ENCODE measurements at places on chromosomes 12 and 14. TPM values are rescaled to one million over a fixed set of nuclear protein-coding genes. Genes with fewer than 3 reads are reported as not detected.

- no peak for DNase-seq
Observed at GRCh38 chr12:13097491-13098011, 5.9 kb downstream of the GSG1 start.

DNA sequence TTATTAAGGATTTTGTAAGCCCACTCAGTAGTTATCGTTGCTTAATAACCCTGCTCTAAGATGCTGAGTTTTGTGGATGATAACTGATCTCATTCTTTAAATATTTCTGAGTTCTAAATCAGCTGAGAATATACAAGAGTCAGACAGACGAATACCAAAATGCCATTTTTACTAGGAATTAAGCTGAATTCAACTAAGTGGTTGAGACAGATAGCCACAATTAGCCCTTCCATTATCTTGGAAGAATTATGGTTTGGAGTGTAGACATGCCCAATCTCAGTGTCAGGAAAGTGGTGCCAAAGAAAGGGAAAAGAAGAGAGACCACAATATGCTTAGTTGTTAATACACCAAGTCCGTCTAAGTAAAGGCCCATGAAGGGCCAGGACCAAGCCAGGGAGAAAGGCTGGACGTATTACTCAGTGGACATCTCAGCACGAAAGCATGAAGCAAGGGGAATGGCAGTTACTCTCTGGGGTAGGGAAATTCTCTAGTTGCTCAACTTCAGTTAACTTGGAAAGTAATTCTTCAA lies 58.6 kb downstream of the KCNA5 start:
- no peak for DNase-seq

Gene RIPK3
- 3.5 TPM for total RNA-seq

- no peak for DNase-seq
Observed at GRCh38 chr12:1474041-1474573, 120.3 kb downstream of the FBXL14 start.

Gene SLC15A4
- total RNA-seq = 15.8 TPM

Gene FOXN4
- total RNA-seq = not detected

DNA sequence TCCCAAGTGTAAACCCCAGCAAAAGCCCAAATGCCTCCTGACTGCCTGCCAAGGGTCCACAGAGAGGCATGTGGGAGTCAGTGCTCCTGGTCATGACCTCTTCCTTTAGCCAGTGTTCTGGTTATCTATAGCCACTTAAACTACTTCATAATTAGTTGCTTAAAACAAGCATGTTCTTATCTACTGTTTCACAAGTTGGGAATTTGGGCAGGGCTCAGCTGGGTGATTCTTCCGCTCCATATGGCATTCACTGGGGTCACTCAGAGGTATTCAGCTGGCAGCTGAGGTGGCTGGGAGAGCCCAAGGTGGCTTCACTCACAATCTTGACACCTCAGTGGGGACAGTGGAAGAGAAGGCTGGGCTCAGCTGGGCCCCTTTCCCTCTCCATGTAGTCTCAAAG lies 184.0 kb upstream of the RGS6 start:
- DNase-seq = no peak

DNA sequence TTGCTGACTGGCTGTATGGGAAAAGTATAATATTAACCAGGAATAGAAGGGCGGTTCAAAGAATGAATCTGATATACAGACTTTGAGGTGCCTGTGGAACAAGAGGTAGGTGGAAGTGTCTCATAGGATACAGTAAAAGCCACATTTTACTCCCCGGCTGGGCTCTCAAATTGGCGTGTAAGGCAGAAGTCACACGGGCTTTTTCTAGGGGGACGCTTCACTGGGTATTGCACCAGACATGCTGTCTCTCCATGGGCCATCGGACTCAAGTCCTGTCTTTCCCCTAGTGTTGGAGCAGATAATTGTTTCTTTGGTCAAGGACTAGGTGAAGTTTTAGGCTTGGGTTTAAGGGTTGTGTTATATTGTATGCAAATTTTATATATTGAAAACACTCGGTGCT lies 9.1 kb downstream of the TMCC3 start:
- no peak for DNase-seq

Gene OR6C1
- total RNA-seq = not detected

Gene DEGS2
- total RNA-seq = not detected

GRCh38 chr14:61811882-61812346 lies 49.7 kb downstream of the SNAPC1 start:
- DNase-seq = no peak

GRCh38 chr12:59597385-59597781 lies 1.6 kb downstream of the SLC16A7 start:
- no peak for DNase-seq

DNA sequence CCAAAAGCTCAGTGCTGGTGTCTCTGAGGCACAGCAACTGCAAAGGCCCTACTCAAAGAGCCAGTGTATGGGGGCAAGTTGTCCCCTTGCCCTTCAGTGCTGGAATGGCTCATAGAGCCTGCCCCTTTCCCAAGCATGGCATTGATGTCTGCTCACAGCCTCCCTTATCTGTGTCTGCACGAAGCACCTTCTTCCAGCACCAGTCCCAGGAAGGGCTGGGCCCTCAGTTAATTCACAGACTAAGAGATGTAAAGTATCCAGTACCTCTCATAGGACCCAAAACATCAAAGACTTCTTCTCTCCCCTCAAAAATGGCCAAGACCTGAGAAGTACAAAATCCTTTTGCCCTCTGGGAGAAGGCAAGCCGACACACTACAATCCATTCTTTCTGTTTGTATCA lies 1.6 kb upstream of the CMAS start:
- no peak for DNase-seq

Gene NXPH4
- 20.0 TPM for total RNA-seq

DNA sequence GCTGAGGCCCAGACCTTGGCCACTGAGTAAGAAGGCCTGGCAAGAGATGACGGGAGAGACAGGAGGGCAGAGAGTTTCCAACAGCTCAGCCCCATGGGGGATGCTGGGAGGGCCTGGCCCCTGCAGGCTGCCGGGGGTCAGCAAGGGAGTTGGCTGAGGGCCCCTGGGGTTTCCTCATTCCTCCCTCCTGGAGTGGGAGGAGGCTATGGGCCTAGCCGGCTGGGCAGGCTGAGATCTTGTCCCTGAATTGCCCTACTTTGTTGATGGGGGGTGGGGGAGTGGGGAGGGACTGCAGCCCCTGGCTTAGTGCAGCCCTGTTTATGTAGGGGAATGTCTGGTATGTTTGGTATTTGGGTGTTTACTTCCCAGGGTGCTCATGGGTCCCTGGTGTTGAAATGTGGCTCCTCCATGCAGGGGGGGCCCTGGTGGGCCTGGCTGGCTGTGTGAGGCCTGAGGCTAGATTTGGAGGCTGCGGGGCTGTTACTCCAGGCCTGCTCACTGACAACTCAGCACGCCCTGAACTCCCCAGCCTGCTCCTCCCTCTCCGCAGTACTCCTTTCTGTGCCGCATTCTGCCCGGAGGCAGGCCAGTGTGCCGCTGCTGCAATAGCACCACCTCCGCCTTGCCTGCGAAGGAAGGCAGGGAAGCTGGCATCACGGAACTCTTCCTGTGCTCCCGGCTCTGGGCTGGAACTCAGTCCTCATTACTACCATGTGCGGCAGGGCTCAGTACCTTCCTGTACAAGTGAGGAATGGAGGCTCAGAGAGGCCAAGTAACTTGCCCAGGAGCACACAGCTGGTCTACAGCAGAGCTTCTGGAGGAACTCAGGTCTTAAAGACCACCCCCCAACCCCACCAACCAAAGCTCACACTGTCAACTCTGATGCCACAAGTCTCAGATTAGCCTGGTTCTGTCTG lies 25.3 kb downstream of the JDP2 start:
- DNase-seq = no peak

DNA sequence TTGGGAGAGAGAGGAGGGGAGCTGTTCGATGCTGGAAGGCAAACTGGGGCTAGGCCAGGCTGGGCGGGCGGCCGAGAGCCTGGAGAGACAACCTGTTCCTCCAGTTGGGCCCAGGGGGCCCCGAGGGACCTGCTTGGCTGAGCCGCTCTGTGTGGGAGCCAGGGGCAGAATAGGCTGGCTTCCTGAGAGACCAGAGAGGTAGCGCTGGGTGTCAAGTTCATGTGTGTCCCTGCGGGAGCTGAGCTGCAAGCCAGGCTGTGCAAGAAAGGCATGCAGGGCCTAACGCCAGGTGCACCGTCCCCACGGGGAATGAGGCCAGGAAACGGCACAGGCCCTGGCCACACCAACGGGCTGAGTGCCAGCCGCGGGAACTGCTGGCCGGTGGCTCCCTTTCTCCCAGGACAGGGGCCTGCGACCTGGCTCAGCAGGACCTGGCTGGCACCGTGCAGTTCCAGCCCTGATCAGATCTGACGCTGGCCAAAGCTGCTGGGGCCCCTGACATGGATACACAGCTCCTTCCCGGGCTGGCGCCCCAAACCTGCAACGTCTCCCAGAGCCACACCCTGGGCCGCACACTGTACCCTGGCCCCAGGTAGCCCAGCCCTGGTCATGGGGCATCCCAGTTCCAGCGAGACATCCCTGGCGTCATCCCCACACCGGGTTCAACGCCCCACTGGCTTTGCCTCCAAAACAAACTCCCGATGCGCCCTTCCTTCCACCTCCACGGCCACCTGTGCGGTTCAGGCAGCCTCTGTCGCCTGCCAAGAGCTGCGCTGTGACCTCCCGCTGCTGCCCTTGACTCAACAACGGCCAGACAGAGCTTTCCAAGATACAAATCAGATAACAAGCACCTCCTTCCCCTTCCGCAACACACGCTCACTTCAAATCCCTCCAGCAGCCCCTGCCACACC lies 65.0 kb downstream of the RFLNA start:
- peak; percentile 86 for DNase-seq

Gene FAM181A
- not detected for total RNA-seq

DNA sequence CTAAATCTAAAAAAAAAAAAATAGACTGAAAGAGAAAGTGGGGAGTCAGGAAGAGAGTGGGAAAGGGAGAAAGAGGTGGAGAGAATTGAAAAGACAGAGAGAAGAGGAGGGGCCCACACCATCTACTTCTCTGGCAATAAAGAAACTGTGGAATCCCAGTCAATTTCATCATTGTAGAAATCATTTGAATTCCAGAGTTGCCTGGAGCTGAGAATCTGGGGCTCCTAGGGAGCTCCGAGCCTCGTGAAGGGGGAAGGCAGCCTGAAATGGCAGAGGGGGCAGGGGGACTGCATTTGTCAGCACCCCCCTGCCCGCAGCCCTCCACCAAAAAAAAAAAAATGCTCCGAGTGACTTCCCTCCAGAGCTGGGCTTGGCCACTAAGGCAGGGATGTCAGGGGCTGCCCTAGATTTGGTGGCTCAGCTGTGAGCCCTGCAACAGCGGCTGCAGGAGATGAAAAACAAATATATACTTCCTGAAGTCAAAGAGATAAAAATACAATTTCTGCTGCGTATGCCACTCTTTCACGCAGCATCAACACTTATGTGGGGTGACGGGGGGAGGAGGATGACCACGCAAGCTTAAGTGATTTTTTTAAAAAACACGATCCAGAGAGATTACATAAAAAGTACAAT lies 80.5 kb downstream of the BCL11B start:
- DNase-seq = no peak

DNA sequence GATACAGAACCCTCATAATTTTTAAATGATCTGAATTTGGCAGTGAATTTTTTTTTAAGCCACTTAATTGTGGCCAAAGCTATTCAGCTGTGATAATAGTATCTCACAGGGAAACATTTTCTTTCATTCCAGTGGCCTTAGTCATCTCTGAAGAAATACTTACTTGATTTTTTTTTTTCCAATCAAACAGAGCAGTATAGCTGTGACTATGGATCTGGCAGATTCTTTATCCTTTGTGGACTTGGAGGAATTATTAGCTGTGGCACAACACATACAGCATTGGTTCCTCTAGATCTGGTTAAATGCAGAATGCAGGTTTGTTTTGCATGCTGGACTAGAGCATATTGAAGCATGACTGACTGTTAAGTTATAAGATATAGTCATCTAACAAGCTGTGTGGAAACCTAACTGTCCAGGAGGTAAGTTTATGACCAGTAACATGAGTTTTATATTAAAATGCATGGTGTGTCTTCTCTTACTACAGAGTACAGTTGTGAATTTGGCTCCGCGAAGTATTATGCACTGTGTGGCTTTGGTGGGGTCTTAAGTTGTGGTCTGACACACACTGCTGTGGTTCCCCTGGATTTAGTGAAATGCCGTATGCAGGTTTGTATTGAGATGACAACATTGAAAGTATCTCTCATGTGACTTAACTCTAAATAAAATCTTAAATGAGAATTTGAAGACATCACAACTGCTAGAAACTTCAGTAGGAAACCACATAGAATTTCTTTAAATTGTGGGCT lies 1.9 kb downstream of the SLC25A3 start:
- no peak for DNase-seq

- DNase-seq = no peak
Observed at GRCh38 chr12:81500788-81501187, 258.4 kb downstream of the PPFIA2 start.

DNA sequence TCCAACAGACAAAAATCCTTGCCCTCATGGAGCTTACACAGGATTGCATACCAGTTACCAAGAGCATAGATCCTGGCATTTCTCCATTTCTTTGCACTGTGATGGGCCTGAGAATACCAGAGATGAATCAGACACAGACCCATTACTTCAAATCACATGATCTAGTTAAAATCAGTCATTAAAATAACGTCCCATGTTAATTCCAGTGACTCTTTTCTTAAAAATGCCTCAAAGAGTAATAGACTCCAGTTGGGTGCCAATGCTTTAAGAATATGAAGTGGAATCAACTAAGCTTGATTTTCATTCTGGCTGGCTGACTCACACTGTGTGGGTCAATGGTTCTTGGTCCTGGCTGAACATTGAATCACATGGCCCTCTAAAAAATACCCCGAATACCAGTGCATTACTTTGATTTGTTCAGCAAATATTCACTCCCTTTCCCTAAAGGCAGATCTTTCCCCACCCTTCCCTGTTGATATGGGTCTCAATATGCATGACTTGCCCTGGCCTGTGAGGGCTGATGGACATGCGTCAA lies 11.0 kb downstream of the ASB2 start:
- no peak for DNase-seq

Gene LIN7A
- 17.3 TPM for total RNA-seq

DNA sequence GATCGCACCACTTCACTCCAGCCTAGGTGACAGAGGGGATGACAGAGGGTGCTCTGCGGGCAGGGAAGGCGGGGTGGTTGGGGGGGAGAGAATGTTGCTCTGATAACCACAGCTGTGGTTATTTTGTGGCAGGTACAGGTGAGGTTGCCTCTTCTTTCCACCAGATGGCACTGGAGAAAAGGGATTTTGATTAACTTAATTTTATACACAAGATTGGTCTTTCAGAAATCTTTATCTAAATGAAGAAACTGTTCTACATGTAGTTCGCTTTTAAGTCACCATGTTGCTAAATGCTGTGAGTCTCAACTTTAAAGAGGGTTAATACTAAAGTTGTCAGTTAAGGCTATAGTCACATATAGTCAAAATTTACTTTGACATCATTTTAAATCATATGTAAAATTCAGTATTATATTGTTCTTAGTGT lies 25.7 kb downstream of the FGF23 start:
- no peak for DNase-seq

Gene STAC3
- total RNA-seq = 0.94 TPM

Gene RBM25
- 42.5 TPM for total RNA-seq
